Dorsolateral prefrontal cortex (tissue), 122 donors: ENCODE measurements at places on chromosomes 3 and 15. TPM values are rescaled to one million over a fixed set of nuclear protein-coding genes. Genes with fewer than 3 reads are reported as not detected.

TOPBP1 gene
- total RNA-seq: 20.7 TPM

DNA sequence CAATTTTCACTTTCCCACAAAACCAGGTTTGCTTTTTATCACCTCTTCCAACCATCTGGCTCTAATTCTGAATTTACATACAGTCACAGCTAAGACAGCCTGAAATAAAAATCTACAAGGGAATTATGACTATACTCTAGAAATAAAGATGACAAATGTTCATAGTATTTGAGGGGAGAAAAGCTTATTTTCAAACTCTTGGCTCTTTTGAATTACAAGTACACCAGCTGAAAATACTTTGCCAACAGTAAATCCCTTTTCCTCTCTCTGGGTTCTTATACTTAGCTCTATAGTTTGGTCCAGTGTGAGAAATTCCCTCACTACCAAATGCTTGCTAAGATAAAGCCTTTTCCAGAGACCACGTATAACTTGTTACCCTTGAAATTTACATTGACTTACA is 1037.9 kb downstream of the ROBO1 start:
- DNase-seq: no peak

SCN11A gene
- total RNA-seq: 0.54 TPM

DNA sequence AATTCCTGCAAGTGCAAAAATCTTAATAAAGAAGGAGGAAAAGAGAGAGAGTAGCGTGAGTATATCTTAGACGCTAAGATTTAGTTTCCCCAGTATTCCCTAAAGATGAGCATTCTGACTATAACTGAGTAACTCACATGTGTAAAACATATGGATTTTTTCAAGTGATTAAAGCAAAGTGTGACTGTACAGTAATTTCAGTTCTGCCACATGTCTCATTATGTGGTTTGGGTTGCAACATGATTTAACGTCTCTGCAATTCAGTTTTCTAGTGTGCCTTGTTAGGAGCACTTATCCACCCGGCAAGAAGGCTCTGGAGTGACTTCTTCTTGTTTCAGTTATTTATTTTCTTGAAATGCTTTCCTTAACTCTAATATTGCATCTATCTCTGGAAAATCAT is 514.1 kb downstream of the ROBO1 start:
- DNase-seq: no peak

DNA sequence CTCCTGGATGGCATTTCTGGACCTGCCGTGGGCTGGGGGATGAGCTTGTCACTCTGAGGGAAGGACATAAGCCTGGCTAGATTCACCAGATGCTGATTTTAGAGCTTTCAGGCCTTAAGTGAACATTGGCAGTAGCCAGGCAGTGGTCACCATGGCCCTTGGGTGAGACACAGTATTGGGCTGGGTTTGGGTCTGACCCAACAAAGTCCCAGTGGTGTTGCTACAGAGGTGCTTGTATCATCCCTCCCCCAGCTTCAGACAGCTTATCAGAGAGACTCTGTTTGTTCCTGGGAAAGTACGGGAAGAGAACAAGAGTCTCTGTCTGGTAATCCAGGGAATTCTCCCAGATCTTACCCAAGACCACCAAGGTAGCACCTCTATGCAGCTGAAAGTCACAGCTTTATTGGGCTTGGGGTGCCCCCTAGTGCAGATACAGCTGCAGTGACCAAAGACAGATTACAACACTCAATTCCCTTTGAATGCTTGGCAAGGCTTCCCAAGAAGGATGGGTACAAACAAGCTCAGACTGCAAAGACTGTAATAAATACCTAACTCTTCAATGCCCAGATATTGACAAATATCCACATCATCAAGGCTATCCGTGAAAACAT is 9.8 kb upstream of the RUVBL1 start:
- no peak for DNase-seq
